ENCODE measurements at places on chromosomes 1 and 21.

DNA sequence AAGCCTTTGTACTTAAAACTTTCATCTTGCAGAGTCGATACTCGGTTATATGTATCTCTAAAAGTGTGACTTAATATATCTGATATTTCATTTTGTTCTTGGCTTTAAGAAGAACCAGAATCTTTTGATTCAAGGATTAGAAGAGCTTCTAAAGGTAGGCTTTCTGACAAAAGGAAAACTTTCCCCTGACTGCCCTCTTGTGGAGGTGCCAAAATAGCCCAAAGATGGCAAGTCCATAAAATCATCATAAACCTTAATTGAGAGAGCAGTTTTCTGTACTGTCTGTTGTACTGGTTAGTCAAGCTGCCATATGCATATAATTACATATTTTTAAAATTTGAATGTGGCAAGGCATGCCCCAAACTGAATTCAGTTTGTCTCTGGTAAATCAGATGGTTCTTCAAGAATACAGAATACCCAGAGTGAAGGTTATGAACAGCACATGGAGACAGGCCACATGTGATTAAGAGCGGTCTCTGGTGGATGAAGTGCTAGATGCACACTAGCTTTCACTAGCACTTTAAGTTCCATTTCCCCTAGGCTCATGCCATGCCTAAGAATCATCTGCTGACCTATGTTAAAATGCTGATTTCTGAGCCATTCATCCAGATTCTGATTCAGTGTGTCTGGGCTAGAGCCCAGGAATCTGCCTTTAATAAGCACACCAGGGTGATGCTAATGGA lies 27.7 kb upstream of the ELAVL4 start:
- peak; percentile 55 for DNase-seq

DNA sequence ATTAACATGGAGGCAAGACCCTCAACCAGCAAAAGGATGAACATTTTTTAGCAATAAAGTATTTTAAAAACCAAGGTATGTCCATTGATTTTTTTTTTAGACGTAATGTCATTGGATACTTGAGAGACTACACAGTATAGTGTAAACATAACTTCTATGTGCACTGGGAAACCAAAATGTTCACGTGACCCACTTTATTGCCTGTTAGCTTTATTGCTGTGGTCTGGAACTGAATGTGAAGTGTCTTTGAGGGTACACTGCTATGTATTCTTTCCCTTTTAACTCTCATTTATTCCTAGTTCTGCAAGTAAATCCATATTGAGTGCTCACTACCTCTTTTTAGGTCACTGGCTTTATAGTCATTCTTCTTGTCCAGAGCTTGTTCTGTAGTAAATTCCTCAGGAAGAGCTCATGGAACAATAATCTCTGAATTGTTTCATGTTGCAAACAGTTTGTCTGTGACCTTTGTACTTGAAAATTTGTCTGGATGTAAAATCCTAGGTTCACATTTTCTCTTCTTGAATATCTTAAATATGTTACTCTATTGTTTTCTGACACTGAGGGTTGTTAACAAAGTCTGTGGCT lies 20.6 kb downstream of the ABCD3 start:
- DNase-seq: peak; percentile 66

GRCh38 chr1:230793463-230793745 lies 46.2 kb downstream of the CAPN9 start:
- DNase-seq: no peak

DNA sequence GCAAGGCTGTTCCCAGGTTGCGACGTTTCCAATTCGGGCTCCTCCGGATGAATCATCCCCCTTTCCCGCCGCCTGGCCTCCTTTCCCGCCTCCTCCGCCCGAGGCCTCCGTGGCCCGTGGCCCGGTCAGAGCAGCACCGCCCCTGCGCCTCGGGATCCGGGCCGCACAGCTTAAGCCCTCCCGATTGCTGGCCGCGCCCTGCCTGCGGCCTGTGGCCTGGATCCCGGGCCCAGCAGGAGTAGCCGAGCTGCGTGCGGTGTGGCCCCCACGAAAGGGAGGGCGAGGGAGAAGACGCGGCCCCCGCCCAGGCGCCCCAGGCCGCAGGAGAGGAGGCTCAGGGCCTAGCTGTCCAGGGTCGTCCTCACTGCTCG lies 1.0 kb downstream of the TMEM200B start:
- DNase-seq: no peak

- no peak for DNase-seq
Measured at GRCh38 chr1:94265906-94266305, 28.5 kb upstream of the ARHGAP29 start.

- DNase-seq: peak; percentile 88
Measured at GRCh38 chr1:21268281-21269239, 21.7 kb downstream of the ECE1 start.

- DNase-seq: no peak
Measured at GRCh38 chr1:110700767-110701166, 26.0 kb upstream of the KCNA3 start.

DNA sequence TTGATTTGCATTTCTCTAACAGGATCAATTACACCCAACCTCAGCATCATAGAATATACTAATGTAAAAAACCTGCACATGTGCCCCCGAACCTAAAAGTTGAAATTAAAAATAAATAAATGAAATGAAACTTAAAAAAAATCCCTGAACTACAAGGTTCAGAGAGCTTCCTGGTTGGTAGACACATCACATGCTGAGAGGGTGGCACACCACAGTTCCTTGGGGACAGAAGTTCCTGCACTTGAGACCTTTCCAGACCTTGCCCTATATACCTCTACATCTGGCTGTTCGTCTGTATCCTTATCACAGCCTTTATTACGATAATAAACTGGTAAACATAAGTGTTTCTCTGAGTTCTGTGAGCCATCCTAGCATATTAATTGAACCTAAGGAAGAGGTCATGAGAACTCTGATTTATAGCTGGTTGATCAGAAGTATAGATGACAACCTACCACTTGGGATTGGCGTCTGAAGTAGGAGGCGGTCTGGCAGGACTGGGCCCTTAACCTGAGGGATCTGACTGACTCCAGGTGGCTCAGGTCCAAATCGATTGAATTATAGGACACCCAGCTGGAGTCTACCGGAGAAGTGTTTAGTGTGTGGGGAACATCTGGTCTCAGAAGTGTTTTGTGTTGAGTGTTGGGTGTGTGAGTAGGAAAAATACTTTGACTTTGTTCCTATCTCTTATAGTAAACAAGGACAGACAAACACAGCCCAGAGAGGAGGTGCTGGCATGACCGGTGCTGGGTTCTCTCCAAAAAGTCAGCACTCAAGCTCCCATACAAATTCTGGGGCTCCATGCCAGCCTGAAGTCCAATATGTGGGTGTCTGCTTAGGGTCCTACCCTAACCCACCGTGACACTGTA lies 19.0 kb downstream of the C1orf115 start:
- DNase-seq: peak; percentile 56

GRCh38 chr1:94808669-94809068 lies 11.5 kb upstream of the SLC44A3 start:
- peak; percentile 37 for DNase-seq
